ENCODE measurements at places on chromosomes 3 and 15.

DNA sequence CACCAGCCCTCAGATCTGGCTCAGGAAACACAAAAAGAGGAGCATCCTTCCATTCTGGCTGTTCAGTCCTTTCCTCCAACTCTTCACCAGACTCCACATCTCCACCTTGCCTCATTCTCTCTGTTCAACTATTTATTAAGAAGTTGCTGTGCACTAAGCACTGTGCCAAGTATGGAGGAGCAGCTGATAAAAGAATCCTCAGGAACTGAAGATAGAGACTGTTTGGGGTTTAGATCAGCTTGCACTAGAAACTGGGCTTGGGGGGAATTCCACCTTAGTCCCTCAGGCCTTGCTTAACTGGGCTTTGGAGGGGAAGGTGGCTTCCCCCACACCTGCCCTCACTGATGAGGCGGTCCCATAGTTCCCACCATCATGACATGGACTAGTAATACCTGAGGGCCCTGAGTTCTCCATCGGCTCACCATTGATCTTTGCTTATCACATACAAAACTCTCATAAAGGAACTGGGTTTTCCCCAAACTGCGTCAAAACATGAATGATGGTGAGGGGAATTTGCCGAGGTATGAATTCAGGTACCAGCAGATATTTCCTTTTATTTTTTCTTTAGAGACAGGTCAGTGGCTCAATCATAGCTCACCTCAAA lies 1.7 kb upstream of the CCR8 start:
- H3K36me3 ChIP-seq: no peaks in the 10 kb centered on the region
- H3K4me3 ChIP-seq: no peak overlapping the region
- no peak for DNase-seq
- no peak overlapping the region for H3K27ac ChIP-seq
- no peaks in the 10 kb centered on the region for H3K27me3 ChIP-seq

GRCh38 chr3:129181819-129182218 lies 1.9 kb downstream of the CNBP start:
- peaks cover 8% of the 10 kb centered on the region for H3K36me3 ChIP-seq
- no peak for DNase-seq
- peak overlapping the region; percentile 98 for H3K27ac ChIP-seq
- peak overlapping the region; percentile 83 for H3K4me3 ChIP-seq

DNA sequence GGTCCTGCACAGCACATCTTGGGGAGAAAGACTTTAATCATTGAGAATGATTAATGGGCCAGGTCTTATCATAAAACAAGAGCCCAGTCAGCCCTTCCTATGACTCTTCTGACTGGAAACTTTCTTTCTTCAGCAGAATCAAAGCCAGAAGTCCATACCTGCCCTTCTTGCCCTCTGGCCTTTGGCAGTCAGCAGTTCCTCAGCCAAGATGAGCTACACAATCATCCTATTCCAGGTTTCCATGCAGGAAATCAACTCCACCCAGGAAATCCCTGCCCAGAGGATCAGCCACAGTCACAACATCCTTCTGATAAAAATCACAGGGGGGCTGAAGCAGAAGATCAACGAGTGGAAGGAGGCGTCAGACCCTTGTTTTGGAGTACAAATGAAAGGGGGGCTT lies 26.9 kb downstream of the ZNF589 start:
- DNase-seq: no peak
- no peak overlapping the region for H3K4me3 ChIP-seq
- H3K4me1 ChIP-seq: peaks cover 25% of the 10 kb centered on the region
- H3K27me3 ChIP-seq: no peaks in the 10 kb centered on the region

GRCh38 chr3:166123576-166123975 lies 286.4 kb upstream of the BCHE start:
- H3K27ac ChIP-seq: no peak overlapping the region
- no peaks in the 10 kb centered on the region for H3K4me1 ChIP-seq
- DNase-seq: no peak

Data from CD8-positive, alpha-beta memory T cell (primary cell).